ENCODE measurements at places on chromosomes 4 and X.

GRCh38 chr4:166972071-166972470 is 262.2 kb downstream of the SPOCK3 start:
- no peak for DNase-seq

- no peak for DNase-seq
Observed at GRCh38 chr4:101141230-101141629, 206.1 kb downstream of the PPP3CA start.

DNA sequence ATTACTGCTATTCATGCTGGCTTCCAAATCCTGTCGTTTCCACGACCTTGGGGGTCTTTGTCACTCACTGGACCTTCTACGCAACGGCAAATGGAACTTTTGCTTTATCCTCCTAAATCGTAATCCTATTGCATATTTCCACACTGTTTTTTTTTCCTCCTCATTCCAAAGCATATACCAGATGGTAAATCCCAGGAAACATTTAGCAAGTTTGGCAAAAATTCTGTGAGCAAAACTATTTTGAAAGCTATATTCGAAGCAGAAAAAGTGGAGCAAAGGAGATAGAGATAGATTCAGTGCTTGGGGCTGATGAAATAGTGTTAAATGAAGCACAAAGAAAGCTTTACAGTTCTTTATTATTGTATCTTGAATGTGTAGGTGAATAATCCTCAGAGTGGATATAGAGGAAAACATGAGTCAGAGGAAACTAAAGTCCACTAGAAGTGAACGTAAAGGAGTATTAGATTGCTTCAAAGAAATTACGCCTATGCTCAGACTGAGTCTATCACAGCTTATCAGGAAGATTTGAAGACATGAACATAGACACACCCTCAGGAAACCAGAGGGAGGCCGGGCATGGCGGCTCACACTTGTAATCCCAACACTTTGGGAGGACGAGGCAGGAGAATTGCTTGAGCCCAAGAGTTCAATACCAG is 50.2 kb upstream of the FAM9A start:
- DNase-seq, result no peak

- no peak for DNase-seq
Observed at GRCh38 chr4:39682138-39682537, 15.8 kb upstream of the UBE2K start.

- no peak for DNase-seq
Observed at GRCh38 chrX:38649674-38650647, 88.6 kb downstream of the TSPAN7 start.

GRCh38 chr4:15779306-15779705 is 1.2 kb downstream of the CD38 start:
- no peak for DNase-seq

DNA sequence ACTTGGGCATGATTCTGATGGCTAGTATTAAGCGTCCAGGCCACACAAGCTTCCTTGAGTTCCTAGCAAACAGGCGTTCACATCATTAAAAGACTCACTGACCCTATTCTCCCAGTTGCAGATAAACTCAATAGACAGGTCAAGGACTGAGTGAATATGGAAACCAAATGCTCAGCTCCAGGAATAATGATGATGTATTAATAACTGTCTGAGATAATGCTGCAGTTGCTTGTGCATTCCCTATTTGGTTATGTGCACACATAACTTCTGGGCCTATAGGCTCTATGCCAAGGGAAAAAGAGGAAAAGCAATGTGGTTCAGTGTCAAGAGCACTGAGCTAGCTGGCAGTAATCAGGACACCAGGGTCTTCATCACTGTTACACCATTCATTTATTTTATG is 3.5 kb downstream of the RAB9B start:
- DNase-seq, result no peak

GRCh38 chr4:911221-911751 is 20.8 kb downstream of the GAK start:
- DNase-seq, result no peak

DNA sequence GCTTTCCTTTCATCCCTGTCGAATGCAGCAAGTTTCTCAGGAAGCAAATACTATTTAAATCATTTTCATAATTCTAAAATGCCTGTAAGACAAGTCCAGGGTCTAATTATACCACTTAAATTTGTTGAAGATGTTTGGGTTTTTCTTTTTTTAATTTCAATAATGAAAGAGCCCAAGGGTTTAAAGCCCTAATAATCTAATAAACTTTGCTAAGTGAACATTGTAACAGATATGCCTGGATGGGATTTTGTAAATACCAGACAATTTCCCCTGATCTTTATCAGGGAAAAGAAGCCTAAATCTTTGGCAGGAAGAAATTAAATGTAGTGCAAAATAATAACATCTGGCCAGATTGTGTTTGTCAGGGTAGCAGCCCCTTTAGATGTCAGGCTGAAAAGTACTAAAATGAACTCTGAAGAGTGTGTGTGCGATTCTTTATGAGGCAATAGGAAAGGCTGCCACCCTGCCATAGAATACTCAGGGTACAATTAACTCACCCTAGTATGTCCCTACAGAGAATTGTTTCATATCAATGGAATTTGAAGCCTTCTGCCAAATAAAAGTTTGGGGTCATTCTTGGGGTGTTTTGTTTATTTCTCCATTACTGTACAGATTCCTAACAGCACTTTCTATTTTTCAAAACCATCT is 45.6 kb downstream of the GPC3 start:
- no peak for DNase-seq

DNA sequence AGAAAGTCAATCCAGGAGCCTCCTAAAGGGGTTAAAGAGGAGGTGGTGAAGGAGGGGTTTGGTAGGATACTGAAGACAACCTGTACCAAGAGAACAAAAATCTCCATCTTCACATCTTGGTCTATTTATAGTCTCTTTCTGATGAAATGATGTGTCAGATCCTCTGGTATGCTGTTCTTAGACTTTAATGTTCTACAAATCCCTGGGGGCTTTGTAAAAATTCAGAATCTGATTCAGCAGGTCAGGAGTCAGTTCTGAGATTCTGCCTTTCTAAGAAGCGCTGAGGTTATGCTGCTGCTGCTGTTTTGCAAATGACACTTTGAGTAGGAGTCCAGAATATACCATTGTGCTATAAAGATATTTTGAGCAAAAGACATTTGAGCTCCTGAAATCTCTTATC is 172.9 kb upstream of the GLRA2 start:
- DNase-seq, result no peak

GRCh38 chr4:155548173-155548572 is 118.5 kb upstream of the GUCY1A1 start:
- no peak for DNase-seq

GRCh38 chr4:165583341-165583740 is 204.5 kb downstream of the CPE start:
- DNase-seq, result no peak

DNA sequence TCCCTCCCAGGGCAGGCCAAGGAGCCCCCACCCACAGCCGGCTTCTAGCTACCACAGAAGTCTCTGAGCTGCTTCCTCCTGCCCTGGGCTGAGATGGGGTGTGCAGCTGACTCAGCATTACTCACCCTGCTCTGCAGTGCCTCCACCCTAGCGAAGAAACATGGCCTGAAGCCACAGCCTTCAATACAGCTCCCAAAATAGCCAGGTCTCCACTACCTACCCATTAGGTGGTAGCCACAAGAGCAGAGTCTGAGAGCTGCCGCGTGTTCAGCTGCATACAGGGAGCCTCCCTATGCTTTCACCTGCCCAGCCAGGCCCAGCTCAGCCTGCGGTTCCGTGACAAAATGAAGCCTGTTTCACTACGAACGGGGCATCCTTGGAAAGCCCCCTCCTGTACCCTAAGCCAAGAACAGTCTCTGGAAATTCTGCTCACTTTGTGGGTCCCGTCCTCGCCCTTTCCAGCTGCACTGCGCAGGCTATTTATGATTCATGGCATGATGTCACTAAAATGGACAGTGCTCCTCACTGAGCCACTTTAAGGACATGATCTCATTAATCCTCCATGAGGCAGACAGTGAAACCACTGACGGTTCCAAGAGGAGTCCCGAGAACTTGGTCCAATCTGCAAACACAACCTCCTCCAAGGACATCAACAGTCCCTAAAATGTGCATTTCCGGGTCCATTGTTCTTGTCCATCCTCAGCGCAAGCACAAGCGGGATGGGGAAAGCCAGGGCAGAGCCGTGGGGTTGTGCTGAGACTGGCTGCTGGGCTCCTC is 20.2 kb downstream of the WDR1 start:
- peak; percentile 56 for DNase-seq

- DNase-seq, result no peak
Observed at GRCh38 chrX:31268359-31268758, 196.5 kb upstream of the FTHL17 start.

GRCh38 chrX:12245650-12246645 is 107.7 kb downstream of the FRMPD4 start:
- no peak for DNase-seq

DNA sequence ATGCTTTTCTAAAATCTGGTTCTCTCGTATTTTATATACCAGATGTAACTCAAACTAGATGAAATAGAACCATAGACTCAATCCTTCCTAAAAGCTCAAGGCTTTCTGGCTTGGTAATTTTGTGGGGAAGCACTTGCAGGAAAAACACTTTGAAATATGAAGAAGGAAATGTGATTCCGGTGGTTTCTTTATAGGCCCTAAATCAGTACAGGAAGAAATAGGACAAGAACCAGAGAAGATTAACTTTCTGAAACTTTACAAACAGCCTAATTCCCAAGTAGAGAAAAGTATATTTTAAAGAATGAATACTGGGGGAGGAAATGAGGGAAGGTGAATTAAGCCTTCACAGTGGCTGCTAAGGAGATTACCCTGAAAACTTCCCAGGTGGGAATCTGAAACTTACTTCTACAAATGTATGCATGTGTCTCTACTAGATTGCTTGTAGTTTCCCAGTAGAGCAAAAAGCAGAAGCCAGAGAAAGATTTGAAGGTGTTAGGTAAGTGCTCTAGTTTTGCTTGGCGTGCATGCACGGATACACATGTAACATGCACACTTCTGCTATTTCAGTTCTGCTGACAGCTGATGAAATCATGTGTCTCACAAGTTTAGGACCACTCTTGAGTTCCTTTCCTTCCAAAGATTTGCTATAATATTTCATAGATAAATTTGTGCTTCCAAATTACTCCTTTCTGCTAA is 92.1 kb downstream of the AFF1 start:
- no peak for DNase-seq

GRCh38 chr4:111595456-111595855 is 549.8 kb upstream of the FAM241A start:
- no peak for DNase-seq

GRCh38 chr4:132670557-132670956 is 478.5 kb upstream of the PCDH10 start:
- no peak for DNase-seq

GRCh38 chr4:185758807-185759206 is 53.2 kb downstream of the SORBS2 start:
- no peak for DNase-seq

GRCh38 chr4:85673540-85673939 is 198.6 kb downstream of the ARHGAP24 start:
- no peak for DNase-seq

GRCh38 chrX:1425381-1425780 is 27.3 kb downstream of the ASMTL start:
- no peak for DNase-seq

GRCh38 chr4:186724058-186724863 is 605 bp upstream of the FAT1 start:
- DNase-seq, result no peak

DNA sequence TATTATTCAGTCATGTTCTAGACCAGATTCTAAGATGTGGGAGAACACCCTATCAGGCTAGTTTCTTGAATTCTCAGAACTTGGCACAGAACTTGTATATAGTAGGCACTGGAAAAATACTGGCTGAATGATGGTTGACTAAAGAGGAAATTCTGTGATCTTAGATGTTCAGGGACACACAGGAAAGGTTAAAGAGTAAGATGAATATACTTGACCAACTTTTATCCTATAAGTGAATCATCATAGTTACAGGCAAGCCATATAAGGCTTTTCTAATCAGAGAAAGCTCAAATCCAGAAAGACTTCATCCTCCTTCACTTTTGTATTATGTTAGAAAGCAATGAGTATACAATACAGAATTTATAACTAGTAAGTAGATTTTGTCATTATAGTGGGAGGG is 53.8 kb downstream of the SEPTIN11 start:
- no peak for DNase-seq

GRCh38 chrX:16186380-16187007 is 19.2 kb downstream of the MAGEB17 start:
- DNase-seq, result no peak

DNA sequence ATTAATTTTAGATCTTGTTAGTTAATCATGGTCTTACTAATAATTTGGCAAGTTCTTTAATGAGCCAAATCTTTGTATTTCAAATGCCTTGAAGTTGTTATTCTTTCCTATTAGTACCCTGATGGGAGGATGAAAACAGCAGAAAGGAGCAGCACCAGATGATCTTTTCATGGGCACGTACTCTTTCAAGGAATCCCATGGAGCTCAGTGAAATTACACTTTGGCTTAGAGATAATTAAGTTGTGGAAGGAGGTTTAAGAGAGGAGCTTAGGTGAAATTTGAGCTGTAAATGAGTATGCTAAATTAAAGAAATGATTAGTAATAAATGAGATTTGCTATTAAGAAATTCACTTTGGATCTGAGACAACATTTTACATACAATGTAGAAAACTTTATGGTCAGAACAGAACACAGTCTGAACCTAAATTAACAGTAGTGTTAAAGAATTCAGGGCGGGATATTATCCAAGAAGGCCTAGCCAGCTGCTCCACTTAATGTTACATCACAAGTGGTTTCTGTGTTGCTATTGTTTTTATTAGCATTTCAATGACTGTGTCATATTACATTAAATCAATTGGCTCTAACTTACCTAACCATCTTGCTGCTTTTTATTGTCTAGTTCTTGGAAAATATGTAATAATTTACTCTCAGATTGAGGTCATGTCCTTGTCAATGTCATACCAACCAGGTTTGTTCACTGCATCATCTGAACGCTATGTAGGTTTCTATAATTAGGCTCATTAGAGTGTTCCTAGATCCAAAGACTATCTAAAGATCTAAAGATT is 3.9 kb downstream of the MTHFD2L start:
- DNase-seq, result no peak

DNA sequence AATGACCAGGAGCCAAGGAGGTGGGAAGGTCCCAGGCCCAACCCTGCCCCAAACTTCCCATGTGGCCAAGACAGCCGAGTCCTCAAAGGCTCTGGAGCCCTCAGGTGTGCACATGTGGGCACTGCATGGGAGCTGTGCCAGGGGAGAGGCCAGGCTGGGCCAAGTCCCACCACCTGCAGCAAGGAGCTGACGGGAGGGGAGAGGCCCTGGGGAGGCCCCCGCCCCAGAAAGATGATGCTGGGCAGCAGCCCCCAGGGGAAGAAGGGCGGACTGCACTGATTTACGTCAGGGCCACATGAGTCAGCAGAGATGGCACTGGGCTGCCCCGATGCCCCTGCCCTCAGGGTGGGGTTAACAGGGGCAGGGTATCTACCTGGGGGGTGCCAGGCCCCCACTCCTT is 1.4 kb downstream of the L1CAM start:
- no peak for DNase-seq

DNA sequence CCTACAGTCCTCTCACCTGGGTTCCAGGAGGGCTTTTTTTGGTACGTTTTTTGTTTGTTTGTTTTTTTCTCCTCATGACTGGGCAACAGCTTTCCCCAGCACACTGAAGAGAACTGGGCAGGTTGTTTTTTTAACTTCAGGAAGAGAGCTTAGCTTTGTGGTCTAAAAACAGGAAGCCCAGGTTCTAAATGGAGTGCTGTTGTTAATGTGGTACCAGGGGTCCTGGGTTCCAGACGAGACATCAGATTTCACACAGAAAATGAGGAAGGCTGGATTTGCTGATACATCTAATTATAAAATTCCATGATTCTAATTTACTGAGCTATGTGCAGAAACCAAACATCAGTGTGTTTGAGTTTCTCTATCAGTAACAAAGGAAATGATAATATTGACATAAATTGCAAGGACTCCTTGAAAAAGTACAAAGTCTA is 4.2 kb downstream of the MYOZ2 start:
- DNase-seq, result no peak

GRCh38 chr4:138802499-138802898 is 213.1 kb upstream of the NOCT start:
- DNase-seq, result no peak
